ENCODE measurements at places on chromosomes 3 and 15.

DNA sequence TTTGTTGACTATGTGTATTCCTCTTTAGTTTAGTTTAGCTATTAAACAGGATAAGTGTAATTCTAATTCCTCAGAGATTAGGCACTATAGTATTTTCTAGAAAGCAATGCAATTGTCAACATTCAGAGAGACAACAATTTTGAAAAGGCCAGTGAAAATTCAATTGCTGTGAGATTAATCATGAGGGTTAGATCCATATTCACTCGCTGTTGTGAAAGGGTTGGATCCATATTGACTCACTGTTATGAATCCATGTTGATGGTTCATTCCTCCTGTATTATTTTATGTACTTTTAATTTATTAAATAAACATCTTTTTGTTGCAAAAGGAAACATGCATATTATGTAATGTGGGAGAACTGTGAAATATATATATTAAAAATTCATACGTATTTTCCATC lies 641 bp downstream of the TRAT1 start:
- no peak for DNase-seq

- no peak for DNase-seq
These were observed 1.1 kb downstream of the FAN1 start for GRCh38 chr15:30904812-30905211.

- DNase-seq, result no peak
These were observed 124.4 kb upstream of the LIPC start for GRCh38 chr15:58307313-58307961.

GRCh38 chr3:195093731-195094130 lies 177.2 kb downstream of the XXYLT1 start:
- no peak for DNase-seq

- DNase-seq, result no peak
These were observed 6.2 kb downstream of the ETV5 start for GRCh38 chr3:186102687-186103086.

GRCh38 chr15:39730552-39730951 lies 52.1 kb downstream of the FSIP1 start:
- no peak for DNase-seq
